Fibroblast of villous mesenchyme (primary cell): ENCODE measurements at places on chromosomes 2 and 18.

DNA sequence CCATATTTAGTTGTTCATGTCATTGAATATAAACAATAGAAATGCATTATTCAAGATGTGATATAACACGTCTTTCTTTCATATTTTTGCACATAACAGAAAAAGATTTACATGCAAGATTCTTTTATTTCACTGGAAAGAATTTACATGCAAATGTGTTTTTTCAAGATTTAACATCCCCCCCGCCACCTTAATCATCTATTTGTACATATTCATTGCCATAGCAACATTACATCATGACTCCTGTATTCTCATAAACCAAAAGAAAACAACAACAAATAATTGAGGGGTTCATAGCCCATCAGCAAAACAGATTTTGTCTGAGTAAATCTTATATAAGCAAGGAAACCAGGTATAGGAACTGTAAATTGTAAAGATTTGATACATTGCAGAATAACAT is 3.2 kb upstream of the ACVR1C start:
- no peak for DNase-seq

GRCh38 chr2:186052930-186053329 is 314.3 kb downstream of the FSIP2 start:
- DNase-seq, result no peak

GRCh38 chr2:69340101-69340775 is 46.8 kb downstream of the GFPT1 start:
- peak; percentile 46 for DNase-seq

DNA sequence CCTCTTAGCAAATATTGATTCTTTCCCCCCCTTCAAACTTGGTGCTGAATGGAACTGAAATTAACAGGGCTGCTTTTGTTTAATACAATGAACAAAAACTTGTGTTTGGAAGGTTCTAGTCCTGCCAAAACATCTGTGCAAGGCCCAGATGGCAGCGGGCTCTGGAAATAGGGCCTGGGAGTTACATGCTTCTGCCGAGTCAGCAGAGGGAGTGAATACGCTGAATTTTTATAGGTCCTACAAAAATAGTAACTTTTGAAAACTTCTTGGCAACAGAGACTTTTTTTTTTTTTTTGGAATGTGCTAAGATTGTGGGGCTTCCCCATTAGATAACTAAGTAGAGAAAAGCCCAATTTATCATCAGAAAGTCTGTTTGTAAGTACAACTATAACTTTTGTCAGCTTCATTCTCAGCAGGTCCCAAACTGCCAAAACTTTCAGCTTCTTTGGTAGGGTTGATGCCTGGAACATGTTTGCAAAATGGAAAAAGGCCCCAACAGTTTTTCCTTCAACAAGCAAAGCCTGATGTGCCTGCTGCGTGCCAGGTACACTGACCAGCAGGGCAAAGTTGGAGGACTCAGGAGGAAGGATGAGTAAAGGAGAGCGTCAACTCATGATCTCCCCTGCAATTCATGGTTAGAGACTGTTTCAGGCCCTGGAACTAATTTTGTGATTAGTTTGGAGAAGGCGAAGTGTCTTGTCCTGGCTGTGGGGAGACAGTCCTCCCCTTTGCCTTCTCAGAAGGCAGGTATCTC is 45.1 kb upstream of the HDAC4 start:
- peak; percentile 38 for DNase-seq

DNA sequence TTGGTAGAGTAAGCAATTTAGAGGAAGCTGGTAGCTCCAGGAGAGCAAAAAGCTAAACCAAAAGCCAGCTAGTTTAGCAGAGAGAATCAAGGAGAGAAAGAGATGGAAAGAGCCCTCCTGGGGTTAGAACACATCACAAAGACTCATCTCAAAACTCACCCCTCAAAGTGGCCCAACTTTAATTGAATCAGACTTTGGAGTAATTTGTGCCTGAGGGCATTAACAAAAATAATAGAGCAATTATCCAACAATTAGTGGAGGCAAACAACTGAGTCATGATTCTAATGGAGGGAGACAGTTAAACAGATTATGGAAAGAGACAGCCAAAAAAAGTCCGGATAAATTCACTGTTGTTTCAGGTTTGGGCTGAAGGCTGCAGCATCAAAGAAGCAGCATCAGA is 417.4 kb downstream of the KCNJ3 start:
- DNase-seq, result no peak

DNA sequence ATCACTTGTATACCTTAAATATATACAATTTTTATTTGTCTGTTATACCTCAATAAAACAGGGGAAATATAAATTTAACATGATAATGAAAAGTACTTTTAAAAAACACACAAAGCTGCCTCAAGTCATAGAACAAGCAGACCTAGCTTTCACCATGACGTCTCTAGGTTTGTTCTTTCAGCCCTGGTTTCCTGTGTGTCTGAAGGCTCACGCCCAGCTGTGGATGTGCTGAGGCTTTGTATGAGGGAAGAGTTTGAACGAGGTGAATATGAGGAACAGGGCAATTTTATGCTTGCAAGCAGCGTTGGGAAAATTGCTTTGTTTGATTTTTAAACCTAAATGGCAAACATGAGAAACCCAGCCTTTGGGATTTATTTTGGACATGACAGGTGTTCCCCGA is 15.3 kb downstream of the SH3RF3 start:
- DNase-seq, result no peak

- no peak for DNase-seq
These were observed 77.6 kb downstream of the KCMF1 start for GRCh38 chr2:85048534-85048933.

GRCh38 chr2:164567335-164567989 is 53.8 kb downstream of the GRB14 start:
- no peak for DNase-seq

DNA sequence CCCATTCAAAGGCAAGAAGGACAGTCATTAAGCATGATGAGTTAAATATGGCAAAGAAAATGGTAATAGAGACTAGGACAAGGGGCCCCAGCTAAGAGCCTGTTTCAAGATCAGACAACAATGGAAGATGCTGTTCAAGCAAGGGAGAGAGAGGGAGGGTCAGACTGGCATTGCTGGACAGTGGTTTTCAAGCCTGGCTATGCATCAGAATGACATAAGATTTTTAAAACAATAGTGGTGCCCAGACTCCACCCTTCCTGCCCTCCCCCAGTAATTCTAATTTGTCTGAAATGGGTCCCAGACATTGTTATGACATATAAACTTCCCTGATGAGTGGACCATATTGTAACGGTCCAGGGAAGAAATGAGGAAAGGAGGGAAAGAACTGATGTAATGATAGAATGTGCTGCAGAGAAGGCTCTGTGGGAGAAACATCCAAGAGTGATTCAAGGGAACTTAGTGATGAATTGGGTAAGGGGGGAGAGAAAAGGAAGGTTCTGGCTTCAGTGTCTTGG is 112.9 kb upstream of the TRIB2 start:
- no peak for DNase-seq

DNA sequence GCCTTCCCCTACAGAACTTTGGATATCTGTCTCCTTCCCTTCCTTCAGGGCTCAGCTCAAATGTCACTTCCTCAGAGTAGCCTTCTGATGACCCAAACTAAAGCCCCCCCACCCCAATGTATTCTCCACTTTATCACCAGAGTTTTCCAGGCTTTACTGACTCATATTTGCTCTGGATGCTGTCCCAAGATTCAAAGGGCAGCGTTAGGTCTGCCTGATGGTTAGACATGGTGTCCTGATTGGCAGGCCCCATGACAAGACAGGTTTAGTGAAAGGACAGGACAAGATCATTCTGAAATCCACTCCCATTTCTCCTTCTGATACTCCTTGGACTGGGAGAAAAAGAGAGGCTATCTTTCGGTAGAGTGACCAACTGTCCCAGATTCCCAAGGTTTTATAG is 22.6 kb upstream of the RPIA start:
- DNase-seq, result no peak

DNA sequence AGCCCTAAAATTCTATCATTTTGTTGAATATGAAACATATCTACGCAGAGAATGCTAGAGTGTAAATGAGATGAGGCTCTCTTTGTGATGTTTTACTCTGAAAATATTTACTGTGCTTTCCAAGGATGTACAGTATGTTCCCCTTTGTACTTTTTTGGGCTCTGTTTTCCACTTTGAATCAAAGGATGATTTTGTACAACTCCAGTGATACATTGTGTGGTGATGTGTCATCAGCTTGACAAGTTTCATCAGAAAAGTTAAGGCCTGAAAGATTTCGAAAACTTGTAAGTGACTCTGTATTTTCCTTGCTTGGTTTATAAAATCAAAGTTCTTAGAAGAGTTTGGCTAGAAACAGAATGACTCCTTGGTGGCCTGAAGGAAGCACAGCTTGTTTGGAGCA is 206.3 kb downstream of the LTBP1 start:
- peak; percentile 72 for DNase-seq

GRCh38 chr2:54348646-54349045 is 92.6 kb upstream of the TSPYL6 start:
- DNase-seq, result no peak

- DNase-seq, result no peak
These were observed 22.1 kb downstream of the COL5A2 start for GRCh38 chr2:189157456-189157855.

GRCh38 chr2:52253416-52253980 is 1221.6 kb upstream of the NRXN1 start:
- DNase-seq, result no peak

GRCh38 chr2:219739066-219739465 is 111.6 kb downstream of the SLC4A3 start:
- no peak for DNase-seq

DNA sequence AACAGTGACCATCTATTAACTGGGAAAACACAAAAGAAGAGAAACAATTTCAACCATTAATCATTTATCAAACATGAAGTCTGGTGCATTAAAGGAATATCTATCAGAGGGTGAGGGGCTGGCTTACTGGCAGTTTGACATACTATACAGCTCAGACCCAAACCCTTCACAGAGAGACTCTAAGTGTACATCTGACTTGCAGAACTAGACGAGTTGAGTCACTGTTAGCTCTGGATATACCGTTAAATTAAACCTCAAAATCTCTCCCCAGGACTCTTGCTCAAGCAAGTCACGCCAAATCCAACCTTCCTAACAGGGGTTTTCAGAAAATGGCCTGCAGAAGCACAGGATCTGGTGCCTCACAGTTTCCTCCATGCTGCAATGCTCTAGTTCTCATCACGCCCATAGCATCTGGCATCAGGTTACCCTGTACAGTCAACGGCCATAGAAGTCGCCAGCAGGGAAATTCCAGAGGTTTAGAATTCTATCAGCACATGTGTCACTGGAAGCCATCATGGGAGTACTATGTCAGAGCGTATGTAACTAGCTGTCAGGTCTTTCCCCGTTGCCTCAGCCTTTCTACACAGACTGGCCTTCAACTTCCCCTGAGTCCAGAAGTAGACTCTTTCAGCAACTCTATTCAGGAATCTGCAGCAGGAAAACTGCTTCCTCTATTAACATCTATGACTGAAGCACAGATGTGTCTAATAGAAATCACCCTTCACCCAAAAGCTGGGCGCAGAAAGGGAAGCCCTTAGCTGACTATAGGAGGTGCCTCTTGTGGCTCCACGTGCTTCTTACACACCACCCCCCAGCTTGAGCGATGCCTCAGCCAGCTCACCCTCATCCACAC is 9.3 kb downstream of the TGOLN2 start:
- peak; percentile 57 for DNase-seq

GRCh38 chr2:139165601-139166000 is 385.4 kb upstream of the NXPH2 start:
- DNase-seq, result no peak

GRCh38 chr2:71453404-71454220 is at the start of gene DYSF:
Gene DYSF, plus strand, starts transcription at chr2:71453561.
- DNase-seq, result peak; percentile 14

GRCh38 chr2:104845946-104846785 is 7.7 kb upstream of the POU3F3 start:
- DNase-seq, result no peak

GRCh38 chr2:234512884-234513669 is 16.2 kb upstream of the ARL4C start:
- DNase-seq, result peak; percentile 33

DNA sequence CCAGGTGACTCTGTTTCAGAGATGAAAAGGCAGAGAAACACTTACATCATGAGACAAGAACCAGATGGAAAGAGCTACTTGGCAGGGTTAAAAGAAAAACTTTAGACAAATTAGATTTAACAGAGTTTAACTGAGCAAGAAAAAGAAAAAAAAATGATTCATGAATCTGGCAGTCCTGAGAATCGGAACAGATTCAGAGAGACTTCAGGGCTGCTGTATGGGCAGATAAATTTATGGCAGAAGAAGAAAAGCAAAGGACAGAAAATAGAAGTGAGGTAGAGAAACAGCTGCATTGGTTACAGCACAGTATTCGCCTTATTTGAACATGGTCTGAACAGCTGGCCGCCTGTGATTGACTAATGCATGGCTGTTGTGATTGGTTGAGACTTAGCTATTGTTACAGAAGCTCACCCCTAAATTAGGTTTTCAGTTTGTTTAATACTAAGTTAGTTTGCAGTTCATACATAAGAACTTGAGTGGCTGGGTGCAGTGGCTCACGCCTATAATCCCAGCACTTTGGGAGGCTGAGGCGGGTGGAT is 43.0 kb upstream of the RHOB start:
- DNase-seq, result no peak

GRCh38 chr2:14998546-14998945 is 366.0 kb downstream of the LRATD1 start:
- no peak for DNase-seq

GRCh38 chr18:32378705-32379104 is 92.0 kb downstream of the GAREM1 start:
- peak; percentile 21 for DNase-seq

DNA sequence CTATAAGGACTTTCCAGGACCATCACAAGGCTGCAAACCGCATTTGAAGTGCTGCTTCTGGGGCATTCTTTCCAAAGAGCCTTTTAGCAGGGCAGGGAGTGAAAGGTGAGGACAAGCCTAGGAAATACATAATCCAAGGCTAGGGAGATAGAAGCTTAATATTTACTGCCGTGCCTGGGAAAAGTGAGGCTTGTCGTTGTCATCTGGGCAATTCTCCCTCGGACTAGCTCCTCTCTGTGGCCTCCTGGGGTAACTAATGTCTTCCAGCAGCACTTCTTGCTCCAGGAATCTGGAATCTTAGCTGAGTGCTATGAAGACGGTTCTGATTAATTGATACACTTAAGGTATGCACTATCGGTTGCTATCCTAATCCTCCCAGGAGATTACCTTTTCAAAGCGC is 69.3 kb upstream of the ATL2 start:
- DNase-seq, result peak; percentile 4

DNA sequence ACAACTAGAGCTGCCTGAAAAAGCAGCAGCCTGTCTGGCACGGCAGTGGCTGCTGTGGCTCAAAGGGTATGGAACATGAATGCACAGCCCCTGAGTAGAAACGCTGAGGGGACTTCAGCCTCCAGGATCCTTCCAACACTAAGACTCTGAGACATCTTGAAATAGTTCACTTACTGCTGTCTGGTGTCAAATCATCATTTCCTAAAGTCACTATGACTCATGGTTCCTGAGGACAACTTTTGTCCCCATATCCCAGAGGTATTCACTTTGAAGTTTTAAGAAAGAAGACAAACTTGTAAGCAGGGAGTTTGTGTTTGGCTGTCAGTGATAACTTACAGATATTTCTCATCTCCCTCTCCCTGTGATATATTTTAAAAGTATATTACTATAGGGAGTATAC is 33.3 kb upstream of the NEB start:
- DNase-seq, result peak; percentile 12
